ENCODE measurements at places on chromosomes 16 and 17. TPM values are rescaled to one million over a fixed set of nuclear protein-coding genes. Genes with fewer than 3 reads are reported as not detected.

- no peaks in the 10 kb centered on the region for H3K27me3 ChIP-seq
- H3K27ac ChIP-seq: no peak overlapping the region
- no peak for DNase-seq
- no peaks in the 10 kb centered on the region for H3K36me3 ChIP-seq
Observed at GRCh38 chr17:59165933-59166342, 10.4 kb downstream of the PRR11 start.

FBXL19 gene
- total RNA-seq: 22.6 TPM

DNA sequence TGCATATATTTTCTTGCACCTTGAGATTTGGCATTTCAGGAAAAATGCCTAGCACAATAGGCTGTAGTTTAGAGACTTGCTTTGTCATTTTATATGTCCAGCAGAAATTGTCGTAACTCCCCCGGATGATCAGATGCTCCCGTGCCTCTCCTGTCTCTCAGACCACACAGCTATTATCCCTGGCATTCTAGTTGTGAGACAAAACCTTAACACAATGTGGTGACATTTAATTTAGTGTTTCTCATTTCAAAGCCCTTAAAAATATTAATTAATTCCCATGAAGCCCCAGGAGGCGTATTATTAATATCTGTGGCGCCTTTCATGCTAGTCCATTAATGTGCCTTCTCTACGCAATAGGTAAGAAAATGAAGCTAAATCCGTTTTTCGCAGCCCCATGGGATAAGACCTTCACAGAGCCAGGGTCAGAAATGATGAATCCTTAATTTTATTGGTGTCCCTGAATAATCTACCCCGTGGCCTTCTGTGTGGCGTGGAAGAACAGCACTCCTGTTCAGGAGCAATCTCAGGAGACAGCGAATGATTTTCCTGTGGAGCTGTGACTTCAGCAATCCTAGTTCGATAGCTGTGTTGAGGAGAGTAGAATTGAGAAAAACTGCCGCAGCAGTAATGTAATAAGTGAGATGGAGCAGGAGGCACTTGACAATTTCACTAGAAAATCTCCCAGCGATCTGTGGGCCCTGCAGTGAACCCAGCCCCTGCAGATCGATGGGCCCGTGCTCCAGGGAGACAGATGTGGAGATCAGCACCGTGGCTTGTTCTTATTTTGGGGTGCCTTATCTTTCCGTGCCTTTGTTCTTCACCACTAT, 157.9 kb downstream of the RPTOR start:
- no peak overlapping the region for H3K4me3 ChIP-seq
- H3K27ac ChIP-seq: no peak overlapping the region
- no peaks in the 10 kb centered on the region for H3K4me1 ChIP-seq
- H3K27me3 ChIP-seq: no peaks in the 10 kb centered on the region
- no peaks in the 10 kb centered on the region for H3K36me3 ChIP-seq

DNA sequence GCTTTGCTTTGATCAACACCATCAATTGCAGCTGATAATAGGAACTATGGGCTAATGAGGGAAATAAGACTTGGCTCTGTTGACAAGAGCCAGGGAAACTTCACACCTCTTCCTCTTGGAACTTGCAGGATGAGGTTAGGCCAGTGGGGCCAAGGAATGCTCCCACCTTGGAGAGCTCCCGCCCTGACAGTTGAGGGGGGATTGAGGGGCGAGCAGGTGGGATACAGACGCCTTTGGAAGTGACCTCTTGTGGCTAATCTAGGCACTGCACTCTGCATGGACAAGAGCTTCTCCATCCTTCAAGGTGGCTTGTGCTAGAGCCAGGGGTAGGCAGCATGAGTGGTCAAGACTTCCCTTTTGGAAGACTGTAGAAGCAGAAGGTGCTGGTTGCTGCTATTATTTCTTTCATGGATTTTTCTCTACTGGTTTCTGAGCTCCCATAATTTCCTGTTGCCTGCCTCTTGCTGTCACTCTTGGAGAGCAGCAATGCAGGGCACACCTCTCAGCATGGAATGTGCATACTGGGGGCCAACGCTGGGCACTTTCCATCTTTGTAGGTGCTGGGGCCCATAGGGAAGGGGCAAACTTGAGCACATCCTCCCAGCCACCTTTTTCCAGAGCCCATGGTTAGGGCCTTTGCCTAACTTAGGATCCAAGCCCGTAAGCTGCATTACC, 2.3 kb upstream of the PHF12 start:
- DNase-seq: peak; percentile 44
- H3K27ac ChIP-seq: peak overlapping the region; percentile 69
- H3K4me1 ChIP-seq: no peaks in the 10 kb centered on the region
- H3K4me3 ChIP-seq: no peak overlapping the region
- H3K36me3 ChIP-seq: no peaks in the 10 kb centered on the region

GRCh38 chr16:51569203-51569931, 418.3 kb upstream of the SALL1 start:
- H3K4me1 ChIP-seq: no peaks in the 10 kb centered on the region
- H3K36me3 ChIP-seq: no peaks in the 10 kb centered on the region
- H3K27ac ChIP-seq: no peak overlapping the region
- H3K27me3 ChIP-seq: no peaks in the 10 kb centered on the region
- no peak for DNase-seq

FOXF1 gene
- total RNA-seq: 4.9 TPM

CCL22 gene
- total RNA-seq: not detected

KRT32 gene
- not detected for total RNA-seq

Measured in uterus (tissue), 4 donors.